ENCODE measurements at places on chromosomes 12 and 14.

- DNase-seq: no peak
These were observed 52.7 kb downstream of the FBXO34 start for GRCh38 chr14:55323910-55324309.

GRCh38 chr12:34598352-34598827 is 576.1 kb downstream of the ALG10 start:
- DNase-seq: no peak

DNA sequence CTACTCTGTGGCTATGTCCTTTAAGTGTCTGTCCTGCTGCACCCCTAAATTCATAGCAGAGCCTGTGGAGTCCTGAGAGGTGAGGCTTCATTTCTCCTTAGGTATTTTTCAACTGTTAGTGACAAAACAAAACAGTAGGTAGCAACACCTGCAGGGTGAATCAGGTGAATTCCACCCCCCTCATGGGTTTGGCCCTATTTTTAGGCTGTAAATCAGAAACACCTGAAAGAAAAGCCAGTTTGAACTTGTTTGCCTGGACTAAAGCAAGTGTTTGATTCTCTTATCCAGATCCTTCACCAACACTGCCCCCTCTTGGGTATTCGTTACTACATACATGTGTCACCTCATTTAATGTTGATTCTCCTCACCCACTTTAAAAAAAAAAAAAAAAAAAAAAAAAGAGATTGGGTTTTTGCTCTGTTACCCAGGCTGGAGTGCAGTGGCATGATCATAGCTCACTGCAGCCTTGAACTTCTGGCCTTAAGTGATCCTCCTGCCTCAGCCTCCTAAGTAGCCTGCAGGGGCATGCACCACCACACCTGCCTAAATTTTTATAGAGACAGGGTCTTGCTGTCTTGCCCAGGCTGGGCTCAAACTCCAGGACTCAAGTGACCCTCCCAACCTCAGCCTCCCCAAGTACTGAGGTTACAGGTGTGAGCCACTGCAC is 10.3 kb downstream of the TBPL2 start:
- no peak for DNase-seq

DNA sequence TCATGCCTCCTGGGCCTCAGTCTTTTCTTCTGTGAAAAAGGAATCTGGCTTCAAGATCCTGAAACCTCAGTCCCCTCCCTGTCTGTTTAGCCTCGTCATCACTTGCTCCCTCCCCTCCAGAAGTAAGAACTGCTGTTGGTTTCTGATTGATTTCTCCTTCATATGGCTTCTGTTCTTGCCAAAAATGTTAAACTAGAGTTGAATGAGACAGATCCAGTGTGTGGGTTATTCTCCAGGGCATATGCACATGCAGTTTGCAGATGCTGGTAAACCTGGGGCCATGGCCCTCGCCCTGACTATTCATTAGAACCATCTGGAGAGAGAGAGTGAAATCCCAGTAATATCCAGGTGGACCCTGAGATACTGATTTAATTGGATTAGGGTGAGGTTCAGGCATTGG is 175.1 kb downstream of the TMEM132C start:
- DNase-seq: no peak

GRCh38 chr12:30155001-30155730 is 371.4 kb upstream of the TMTC1 start:
- DNase-seq: no peak

- no peak for DNase-seq
These were observed 241.7 kb downstream of the CEP128 start for GRCh38 chr14:80699861-80700260.

GRCh38 chr12:94994312-94994711 is 9.2 kb downstream of the NDUFA12 start:
- no peak for DNase-seq

DNA sequence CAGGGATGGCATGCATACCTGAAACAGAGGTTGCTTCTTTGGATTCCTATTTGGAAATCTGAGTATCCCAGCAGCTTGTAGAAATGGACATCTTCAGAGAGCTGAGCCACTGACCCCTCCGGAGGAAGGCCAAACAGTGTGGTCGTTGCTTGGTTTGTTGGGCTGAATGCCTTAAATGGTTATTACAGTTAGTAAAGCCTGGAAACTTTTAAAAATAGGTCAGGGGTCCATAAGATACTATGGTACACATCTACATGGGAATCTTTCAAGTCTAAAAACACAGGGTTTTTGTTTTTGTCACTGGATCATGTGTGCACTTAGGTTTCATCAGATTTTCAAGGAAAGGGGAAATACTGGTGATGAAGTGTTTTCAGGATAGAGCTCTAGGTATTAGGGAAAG is 7.7 kb downstream of the DYRK2 start:
- no peak for DNase-seq

DNA sequence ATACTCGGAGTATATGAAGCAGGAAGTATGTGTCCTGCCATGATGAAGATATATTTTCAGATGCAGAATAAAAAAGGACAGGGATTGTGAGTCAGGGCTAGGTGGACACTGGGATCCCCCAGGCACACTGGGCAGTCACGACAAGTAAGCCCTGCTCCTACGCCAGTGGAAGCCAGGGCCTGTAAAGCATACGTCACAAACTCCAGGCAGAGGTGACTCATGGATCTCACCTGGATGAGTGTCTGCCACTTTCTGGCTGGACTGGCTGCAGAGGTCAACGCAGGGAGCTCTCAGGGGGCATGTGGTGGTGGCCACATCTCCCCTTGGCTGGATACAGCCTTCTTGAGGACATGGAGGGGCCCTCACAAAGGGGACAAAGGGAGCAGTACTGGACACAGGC is 262.3 kb downstream of the GLT1D1 start:
- DNase-seq: no peak

GRCh38 chr14:71803539-71804260 is 128.5 kb upstream of the RGS6 start:
- no peak for DNase-seq

- DNase-seq: peak; percentile 1
These were observed 190.2 kb downstream of the FSCB start for GRCh38 chr14:44316647-44317440.

GRCh38 chr12:117125272-117125613 is 26.0 kb upstream of the TESC start:
- DNase-seq: no peak

GRCh38 chr12:58764100-58764953 is 156.0 kb downstream of the LRIG3 start:
- DNase-seq: no peak

GRCh38 chr14:65731933-65732506 is 319.5 kb downstream of the FUT8 start:
- DNase-seq: no peak

GRCh38 chr14:87386524-87386923 is 606.5 kb downstream of the GALC start:
- DNase-seq: no peak

DNA sequence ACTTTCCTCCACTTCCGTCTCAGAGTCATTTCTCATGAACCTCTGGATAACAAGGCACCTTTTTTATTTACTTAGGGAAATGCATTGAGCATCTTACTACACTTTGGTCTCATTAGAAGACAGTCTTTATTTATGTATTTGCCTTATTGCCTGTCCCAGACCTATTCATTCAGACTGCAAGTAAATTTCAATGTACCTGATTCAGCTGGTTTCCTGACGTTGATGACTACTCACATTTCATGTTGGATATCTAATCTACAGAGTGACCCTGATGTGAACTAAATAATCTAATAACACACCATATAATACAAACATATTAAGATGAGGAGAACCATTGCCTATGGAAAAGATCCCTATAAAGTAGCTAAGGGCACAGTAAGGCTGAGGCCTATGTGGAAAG is 267.7 kb downstream of the SLC6A15 start:
- no peak for DNase-seq

- DNase-seq: no peak
These were observed 5.2 kb downstream of the TEDC1 start for GRCh38 chr14:105495990-105496830.

DNA sequence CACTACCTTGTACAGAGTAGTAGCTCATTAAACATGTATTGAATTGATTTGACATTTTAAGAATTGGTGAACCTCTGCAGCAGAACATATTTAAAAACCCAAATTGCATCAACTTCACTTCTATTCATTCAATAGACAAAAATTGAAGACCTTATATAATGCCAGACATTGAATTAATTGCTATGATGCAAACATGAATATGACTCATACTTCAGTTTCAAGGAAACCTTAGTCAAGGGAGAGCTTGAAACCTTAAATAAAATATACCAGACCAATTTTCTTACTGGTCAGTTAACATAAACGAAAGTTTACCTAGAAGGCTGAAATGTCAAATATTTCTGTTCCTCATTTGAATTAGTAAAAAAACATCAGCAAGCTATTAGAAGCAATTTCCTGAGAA is 5.0 kb upstream of the MGAT4C start:
- DNase-seq: no peak

- DNase-seq: no peak
These were observed 357.5 kb downstream of the FSCB start for GRCh38 chr14:44149597-44149996.

GRCh38 chr12:96238336-96239047 is 44.3 kb downstream of the ELK3 start:
- DNase-seq: no peak

DNA sequence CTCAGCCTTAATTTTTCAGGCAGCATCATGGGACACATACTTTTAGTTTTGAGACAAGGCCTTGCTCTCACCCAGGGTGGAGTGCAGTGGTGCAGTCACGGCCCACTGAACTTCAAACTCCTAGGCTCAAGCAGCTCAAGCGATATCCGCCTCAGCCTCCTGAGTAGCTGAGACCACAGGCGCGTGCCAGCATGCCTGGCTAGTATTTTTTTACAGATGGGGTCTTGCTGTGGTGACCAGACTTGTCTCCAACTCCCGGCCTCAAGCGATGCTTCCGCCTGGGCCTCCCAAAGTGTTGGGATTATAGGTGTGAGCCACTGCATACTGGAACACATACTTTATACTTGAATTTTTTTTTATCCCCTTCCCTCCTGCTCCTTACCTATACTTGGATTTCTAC is 2.8 kb downstream of the RDH5 start:
- DNase-seq: no peak

DNA sequence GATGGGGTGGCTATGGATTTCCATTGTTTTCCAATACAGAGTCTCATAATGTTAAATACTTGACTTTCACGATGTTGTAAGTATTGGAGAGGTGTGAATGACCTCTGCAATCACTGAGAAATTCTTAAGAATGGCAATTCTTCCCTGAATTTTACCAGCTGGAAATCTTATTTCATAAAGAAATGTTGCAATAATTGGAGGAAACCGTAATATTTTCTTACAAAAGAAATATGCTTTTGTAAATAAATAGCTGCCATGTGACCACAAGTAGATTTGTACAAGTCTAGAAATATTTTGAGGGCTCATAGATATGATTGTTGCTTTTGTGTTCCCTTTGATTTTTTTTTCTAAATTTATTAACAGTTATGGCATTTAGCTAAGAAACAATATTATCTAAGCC is 308.7 kb upstream of the ATP2B1 start:
- no peak for DNase-seq

- no peak for DNase-seq
These were observed 21.3 kb downstream of the IL31 start for GRCh38 chr12:122152754-122153153.

- DNase-seq: no peak
These were observed 20.6 kb downstream of the KMT5A start for GRCh38 chr12:123404581-123404980.

DNA sequence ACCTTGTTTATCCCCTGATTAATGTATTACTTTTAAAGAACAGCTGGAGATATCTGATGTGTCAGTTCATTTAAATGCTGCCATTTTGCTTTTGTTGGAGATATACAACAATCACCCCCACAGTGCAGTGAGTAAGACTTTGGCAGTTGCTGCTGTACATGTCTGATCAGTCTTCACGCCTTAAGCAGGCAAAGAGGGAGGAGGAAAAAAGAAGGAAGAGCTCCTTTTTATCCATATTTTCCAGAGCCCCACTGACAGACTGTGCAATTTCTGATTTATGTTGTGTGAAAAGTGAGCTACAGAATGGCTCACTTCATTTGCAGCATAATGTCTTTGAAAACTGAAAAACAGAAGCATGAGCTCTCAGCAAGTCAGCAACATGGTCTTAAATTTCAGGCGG is 319.7 kb upstream of the LRIG3 start:
- DNase-seq: no peak

GRCh38 chr12:67391034-67391433 is 121.9 kb downstream of the CAND1 start:
- no peak for DNase-seq

DNA sequence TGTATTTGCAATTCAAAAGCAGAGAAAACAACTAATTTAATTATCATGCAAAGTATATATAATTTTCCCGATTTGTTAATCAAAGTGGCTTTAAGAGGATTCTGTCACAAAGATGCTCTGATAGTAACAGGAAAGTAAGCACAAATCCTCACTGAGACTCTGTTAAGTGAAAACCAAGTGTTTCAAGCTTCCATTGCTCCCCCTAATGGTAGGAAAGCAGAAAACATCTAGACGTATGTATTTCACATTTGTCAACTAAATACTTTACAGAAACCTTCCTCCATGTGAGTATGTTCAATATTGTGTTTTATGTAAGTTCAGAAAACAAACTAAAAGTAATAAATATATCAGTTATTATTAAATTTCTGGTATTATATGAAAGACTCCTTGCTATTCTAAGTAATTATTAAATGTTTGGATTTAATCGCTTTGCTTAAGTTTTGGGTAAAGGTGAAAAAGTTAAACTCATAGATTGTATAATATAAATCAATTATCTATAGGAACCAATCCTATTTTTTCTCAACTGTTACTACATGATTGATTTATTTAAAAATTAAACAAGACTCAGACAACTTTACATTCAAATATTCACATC is 1.5 kb upstream of the NTS start:
- DNase-seq: no peak

Measured in stimulated activated CD4-positive, alpha-beta T cell treated with anti-CD3 and anti-CD28 coated beads, Interleukin-15, amount 100 ng/mL, for 48 hours (primary cell).